ENCODE measurements at places on chromosomes 5 and 9.

DNA sequence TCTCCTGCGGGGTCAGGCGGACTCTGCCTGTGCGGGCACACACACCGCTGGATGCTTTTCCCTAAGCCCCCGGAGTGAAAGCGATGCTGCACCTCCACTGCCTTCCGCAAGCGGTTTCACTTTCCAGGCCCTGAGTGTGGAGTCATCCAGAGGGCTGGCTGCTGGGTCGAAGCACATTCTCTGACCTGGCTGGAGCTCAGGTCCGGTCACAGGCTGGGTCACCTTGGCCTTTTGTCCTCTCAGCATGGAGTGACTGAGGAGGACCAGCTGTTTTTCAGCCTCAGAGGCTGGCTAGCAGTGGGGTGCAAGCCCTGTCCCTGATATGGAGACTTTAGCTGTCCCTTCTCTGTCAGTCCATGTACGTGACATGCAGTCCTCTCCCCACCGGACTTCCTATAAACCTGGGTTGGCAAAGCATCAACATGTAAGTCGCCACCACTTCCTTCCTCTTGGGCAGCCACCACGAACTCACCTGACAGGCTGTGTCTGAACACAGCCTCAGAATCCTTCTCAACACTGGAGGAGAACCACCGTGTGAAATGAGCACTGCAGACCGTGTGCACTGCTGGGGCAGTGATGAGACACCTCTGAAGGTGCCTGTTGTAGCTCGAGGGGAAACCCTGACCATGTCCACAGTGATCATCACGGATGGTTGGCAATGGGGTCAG, 51.3 kb downstream of the GADD45G start:
- DNase-seq = no peak

DNA sequence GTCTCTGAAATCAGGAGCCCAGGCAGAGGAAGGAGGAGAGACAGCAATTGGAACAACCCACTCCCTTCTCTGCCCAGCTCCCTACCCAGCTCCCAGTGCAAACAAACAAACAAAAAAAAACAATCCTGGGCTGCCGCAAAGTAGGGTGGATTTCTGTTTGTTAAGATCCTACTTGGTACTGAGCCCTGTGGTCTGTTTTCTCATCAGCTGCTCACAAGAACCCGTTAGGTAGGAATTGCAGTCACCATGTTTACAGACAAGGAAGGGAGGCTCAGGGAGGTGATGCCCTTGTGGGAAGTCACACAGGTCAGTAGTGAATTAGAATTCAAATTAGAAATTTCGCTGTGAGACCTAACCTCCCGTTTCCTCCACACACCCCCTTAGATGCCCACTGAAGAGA, 128.8 kb upstream of the RAD23B start:
- DNase-seq = no peak

GRCh38 chr5:93621327-93621798, 38.3 kb downstream of the NR2F1 start:
- peak; percentile 69 for DNase-seq

GRCh38 chr5:4442221-4442620, 697.9 kb upstream of the ADAMTS16 start:
- DNase-seq = no peak

- no peak for DNase-seq
Measured at GRCh38 chr5:89313044-89313443, 430.1 kb upstream of the MEF2C start.

- no peak for DNase-seq
Measured at GRCh38 chr5:95627971-95628810, 8.3 kb downstream of the GPR150 start.

- DNase-seq = no peak
Measured at GRCh38 chr5:83556190-83556589, 84.6 kb downstream of the VCAN start.

DNA sequence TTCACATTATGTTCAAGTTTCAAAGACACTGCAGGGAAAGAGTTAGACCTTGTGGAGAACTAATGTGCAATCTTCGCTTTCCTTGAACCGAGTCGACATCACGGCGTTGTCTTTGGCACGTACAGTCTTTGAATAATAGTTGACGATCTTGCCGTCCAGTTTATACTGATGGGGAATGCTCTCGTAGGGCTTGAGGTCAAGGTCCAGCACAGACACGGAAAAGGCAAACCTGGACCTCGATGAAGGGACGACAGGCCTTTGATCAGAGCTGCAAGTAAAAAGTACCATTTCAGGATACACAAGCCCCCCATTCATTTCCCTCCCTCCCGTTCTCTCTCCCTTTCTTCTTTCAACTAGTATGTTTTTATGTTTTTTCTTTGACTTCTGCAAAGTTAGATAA, 54.1 kb downstream of the IPPK start:
- DNase-seq = no peak

- DNase-seq = no peak
Measured at GRCh38 chr9:110984890-110985437, 53.3 kb downstream of the LPAR1 start.

DNA sequence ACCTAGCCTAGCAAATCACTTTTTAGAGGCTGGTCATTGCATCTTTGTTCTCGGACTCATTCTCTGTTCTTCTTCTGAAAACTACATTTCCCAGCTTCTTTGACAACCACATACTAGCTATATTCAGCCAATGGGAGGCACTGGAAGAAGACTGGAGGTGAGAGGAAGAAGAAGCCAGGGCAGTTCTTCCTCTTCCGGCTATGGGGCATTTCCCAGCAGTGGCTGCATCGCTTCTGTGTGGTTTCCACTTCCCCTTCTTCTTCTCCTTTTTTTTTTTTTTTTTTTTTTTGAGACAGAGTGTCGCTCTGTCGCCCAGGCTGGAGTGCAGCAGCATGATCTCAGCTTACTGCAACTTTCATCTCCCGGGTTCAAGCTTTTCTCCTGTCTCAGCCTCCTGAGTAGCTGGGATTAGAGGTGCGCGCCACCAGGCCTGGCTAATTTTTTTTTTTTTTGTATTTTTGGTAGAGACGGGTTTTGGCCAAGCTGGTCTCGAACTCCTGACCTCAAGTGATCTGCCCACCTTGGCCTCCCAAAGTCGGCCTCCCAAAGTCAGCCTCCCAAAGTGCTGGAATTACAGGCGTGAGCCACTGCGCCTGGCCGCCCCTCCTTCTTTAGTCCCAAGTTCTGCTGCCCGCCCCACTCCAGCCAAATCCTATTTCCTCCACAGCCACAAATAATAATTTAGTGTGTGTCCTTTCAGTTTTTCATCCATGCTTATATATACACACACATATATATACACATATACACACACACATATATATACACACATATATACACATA, 6.9 kb upstream of the UBAP1 start:
- DNase-seq = no peak

DNA sequence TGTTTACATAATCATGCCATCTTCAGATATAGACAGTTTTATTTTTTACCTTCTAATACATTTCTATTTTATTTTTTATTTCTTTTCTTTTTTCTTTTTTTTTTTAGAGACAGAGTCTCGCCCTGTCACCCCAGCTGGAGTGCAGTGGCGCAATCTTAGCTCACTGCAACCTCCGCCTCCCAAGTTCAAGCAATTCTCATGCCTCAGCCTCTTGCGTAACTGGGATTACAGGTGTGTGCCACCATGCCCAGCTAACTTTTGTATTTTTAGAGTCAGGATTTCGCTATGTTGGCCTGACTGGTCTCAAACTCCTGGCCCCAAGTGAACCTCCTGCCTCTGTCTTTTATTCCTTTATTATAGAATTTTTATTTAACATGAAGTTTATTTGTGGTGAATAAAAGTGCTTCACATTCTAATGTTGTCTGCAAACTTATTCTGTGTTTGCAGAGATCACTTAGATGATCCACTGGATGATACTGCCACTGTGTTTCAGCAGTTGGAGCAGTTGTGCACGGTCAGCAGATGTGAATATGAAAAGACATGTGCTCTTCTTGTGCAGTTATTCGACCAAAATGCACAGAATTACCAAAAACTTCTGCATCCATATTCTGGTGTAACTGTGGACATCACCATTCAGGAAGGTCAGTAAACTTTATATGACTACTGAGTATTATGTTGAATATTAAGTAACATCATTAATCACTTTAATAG, 62.2 kb downstream of the RANBP17 start:
- DNase-seq = no peak

GRCh38 chr5:1018596-1018995, 10.0 kb downstream of the NKD2 start:
- DNase-seq = no peak

DNA sequence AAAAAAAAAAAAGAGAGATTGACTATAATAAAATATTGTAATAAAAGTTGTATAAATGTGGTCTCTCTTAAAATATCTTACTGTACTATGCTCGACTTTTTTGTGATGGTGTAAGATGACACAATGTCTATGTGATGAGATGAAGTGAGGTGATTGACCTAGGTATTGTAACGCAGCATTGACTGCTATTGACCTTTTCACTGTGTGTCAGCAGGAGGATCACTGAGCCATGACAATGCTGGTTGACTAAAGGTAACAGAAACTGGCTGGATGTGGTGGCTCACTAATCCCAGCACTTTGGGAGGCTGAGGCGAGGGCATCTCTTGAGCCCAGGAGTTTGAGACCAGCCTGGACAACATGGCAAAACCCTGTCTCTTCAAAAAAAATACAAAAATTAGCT, 78.6 kb upstream of the MYO10 start:
- no peak for DNase-seq

DNA sequence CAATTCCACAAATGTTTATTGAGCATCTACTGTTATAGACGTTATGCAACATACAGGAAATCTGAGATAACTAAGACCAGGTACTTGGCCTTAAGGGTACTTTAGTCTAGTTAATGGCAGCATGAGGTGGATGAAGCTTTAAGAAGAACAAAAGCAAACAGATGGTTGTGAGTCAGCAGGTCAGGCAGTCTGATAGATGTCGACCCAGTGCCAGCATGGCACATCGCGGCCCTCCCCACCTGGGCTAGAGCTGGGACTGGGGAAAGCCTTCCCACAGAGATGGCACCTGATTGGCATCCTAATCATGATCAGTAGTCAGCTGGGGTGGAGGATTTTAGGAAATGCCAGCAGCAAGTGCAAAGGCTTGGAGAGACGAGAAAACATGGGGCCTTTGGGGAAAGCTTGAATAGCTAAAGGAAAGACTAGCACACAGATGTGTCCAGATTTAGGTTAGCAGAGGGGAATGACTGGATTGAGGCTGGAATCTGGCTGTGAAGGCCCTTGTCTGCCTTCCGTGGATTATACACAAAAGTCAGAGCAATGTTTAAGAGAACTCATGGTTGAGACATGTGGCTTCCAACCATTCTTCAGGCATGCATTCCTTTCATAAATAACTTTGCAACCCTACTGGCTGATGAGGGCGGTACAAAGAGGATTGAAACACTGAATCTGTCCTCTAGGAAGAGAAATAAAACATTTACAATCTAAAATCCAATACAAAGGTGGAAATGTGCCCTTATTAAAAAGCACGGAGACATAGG, 395.4 kb upstream of the WWC1 start:
- no peak for DNase-seq

GRCh38 chr5:122078116-122079110, at the start of gene LOX:
Gene LOX (minus strand): TSS chr5:122078259. CDS start chr5:122077985, 274 bp downstream.
- DNase-seq = peak; percentile 86

GRCh38 chr9:129783516-129784361, 19.2 kb upstream of the TOR1B start:
- peak; percentile 82 for DNase-seq

DNA sequence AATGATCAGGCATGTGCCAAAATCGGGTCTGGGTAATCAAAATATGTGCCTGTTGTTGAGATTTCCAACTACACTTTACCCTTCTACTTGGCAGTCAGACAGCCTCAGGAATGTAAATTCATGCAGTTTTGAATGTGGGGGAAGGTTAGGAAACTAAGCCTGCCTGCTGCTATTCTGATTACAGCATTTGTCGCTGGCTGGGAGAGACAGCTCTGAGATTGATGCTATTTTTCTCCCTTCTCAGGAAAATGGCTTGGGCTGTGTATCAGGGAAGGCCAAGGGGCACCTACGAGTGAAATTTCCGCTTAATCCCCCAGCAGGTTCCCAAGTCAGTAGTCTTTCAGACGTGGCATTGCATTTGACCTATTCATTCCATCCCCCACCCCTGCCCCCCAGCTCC, 3.6 kb upstream of the RGS7BP start:
- no peak for DNase-seq

GRCh38 chr9:113495526-113495925, 32.0 kb downstream of the RGS3 start:
- no peak for DNase-seq

DNA sequence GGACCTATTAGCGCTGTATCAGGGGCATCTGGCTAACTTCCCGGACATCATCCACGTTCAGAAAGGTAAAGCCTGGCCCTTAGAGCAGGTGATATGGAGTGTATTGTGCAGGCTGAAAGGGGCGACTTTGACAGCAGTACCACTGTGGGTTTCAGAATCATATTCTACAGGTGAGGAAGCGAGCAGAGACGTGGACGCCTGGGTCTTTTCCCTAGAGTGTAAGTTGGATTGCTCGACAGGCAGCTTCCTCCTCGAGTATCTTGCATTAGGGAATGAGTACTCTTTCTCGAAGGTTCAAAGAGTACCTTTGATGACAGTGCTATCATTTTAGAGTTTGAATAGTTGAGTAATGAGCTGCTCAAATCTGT, 1.9 kb downstream of the SNX18 start:
- no peak for DNase-seq

GRCh38 chr9:136077491-136077890, 17.6 kb downstream of the NACC2 start:
- no peak for DNase-seq

GRCh38 chr5:10912435-10912834, 151.4 kb upstream of the DAP start:
- DNase-seq = no peak

GRCh38 chr9:29928072-29928471, 2354.8 kb upstream of the C9orf72 start:
- DNase-seq = no peak

DNA sequence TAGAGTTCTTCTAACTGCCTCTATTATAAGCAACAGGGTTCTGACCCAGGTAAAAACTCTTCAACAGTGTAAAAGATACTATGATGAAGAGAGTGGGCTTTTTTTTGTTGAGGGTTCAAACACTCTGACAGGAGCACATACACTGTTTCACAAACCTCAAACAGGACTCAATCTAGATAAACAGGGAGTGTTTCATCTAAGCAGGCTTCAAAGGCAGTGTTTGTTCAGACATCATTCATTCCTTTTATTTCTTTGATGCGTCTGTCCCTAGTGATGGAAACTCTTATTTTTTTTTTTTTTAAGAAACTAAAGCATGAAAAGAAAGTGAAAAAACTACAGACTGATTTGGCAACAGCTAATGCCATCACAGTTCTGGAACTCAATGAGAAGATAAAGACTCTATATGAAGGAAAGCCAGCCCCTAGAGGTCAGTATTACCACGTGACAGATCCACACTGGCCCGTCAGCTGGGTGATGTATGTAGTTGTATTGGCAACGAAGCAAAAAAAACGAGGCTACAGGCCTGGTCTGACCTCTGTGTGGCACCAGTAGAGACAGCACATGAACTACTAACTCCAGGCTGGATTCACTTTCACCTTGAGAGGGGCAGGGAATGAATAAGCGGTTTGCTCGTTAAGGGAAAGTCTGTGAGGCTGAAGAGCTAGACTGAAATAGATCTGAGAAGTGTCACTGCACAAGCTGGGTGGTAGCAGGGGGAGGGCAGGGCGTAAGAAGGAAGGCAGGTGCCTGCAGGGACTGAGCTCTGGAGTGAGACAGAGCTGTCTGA, 172.2 kb downstream of the CCDC192 start:
- peak; percentile 85 for DNase-seq

- DNase-seq = peak; percentile 18
Measured at GRCh38 chr5:55894135-55894534, 43.0 kb downstream of the IL31RA start.

- DNase-seq = peak; percentile 48
Measured at GRCh38 chr5:6644794-6645241, 11.6 kb downstream of the SRD5A1 start.
